ENCODE measurements at places on chromosomes 1 and 21. TPM values are rescaled to one million over a fixed set of nuclear protein-coding genes. Genes with fewer than 3 reads are reported as not detected.

DNA sequence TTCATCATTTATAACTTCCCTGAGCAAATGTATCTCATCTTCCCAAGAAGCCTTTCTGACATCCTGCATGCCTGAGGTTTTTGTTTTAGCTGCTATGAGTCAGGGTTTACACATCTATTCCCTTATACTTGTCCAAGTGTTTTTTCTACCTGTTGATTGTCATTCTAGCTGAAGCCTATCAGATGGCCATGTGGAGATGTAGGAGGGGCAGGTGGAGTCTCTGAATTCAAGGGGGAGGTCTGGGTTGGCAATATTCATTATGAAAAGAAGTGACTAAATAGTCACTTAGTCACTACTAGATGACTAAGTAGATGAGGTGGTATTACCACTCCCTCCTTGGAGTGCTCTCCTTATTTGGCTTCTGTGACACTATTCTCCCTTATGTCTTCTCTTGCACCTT, 52.4 kb downstream of the XCL1 start:
- peaks cover 13% of the 10 kb centered on the region for H3K27me3 ChIP-seq
- no peak for DNase-seq
- H3K4me1 ChIP-seq = no peaks in the 10 kb centered on the region

GRCh38 chr1:208159555-208160258, 84.5 kb downstream of the PLXNA2 start:
- H3K36me3 ChIP-seq = no peaks in the 10 kb centered on the region
- H3K27me3 ChIP-seq = no peaks in the 10 kb centered on the region
- no peaks in the 10 kb centered on the region for H3K4me1 ChIP-seq
- H3K27ac ChIP-seq = peak overlapping the region; percentile 14
- no peak for DNase-seq

DNA sequence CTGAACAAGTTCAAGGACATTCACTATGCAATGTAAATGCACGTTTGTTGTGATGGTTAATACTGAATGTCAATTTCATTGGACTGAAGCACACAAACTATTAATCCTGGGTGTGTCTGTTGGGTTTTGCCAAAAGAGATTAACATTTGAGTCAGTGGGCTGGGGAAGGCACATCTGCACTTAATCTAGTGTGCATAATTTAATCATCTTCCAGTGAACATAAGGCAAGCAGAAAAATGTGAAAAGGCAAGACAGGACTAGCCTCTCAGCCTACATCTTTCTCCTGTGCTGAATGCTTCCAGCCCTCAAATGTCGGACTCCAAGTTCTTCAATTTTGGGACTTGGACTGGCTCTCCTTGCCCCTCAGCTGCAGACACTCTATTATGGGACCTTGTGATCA, 40.1 kb downstream of the PRPF38A start:
- H3K27ac ChIP-seq = no peak overlapping the region
- peaks cover 3% of the 10 kb centered on the region for H3K36me3 ChIP-seq
- no peak overlapping the region for H3K4me3 ChIP-seq
- no peaks in the 10 kb centered on the region for H3K4me1 ChIP-seq

GRCh38 chr21:42257091-42257765, 38.3 kb downstream of the ABCG1 start:
- no peak overlapping the region for H3K27ac ChIP-seq
- peaks cover 6% of the 10 kb centered on the region for H3K36me3 ChIP-seq
- H3K27me3 ChIP-seq = no peaks in the 10 kb centered on the region
- peaks cover 35% of the 10 kb centered on the region for H3K4me1 ChIP-seq
- H3K4me3 ChIP-seq = no peak overlapping the region
- DNase-seq = no peak

DNA sequence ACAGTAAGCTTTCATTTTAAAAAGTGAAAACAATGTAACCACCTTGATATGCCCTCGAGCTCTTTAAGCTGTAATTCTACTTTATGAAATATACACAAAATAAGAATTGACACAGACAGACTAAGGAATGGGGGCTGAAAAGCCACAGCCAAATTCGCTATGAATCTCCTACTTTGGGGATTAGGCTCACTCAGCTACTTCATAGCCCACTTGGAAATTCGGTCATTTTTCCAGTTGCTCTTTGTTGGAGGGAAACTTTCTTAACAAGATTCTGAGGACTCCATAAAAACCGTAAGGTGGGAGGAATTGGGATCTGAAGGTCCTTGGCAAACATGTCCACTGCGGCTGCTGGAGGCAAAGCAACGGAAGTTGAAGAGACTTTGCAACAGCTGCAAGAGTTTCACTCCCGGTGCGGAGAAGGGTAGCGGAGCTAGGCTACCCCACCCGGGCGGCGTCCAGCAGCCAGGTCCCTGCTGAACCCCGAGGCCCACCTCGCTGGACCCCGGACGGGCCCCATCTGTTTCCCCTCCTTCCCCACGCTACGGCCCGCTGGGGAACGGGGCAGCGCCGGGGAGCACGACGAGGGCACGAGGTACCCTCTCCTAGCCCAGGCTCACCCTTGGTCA, 634 bp downstream of the MYCBP start:
- DNase-seq = no peak
- H3K27me3 ChIP-seq = no peaks in the 10 kb centered on the region
- H3K4me3 ChIP-seq = peak overlapping the region; percentile 85
- peaks cover 12% of the 10 kb centered on the region for H3K36me3 ChIP-seq
- H3K4me1 ChIP-seq = peaks cover 38% of the 10 kb centered on the region

DNA sequence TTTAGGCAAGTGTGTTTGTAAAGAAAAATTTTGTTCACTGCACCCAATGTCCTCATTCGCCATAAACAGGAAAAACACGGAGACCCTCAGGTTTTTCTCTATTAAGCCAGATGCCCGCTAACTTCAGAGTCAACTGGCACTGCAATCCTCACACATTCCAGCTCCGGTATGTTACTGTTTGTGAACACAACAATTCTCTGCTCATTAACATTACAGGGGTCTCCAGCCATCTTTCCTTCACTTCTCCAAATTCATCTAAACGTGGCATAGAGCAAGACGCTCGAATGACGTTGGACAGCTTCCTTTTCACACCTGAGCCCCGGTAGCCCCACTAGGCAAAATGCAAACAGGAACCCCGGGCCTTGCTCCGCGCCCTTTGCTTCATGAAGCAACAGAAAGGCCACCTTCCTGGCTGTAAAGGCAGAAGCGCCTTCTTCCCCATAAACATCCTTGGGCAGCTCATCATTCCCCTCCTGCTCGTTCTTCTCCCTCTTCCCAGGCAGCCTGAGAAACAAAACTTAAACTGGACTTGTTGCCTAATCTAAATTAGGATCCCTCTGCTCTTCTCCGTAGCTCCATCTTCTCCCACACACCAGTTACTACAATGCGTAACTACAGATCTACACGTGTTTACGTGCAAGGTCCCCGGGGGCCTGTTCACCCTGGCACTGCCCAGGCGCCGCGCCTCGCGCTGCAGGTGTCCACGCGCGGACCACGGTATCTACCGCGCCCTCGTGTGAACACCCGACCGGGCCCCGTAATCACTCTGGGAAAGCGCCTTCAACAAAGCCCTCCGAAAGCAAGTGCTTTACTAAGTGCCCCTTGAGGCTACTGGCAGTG, 1.2 kb downstream of the LBR start:
- no peaks in the 10 kb centered on the region for H3K27me3 ChIP-seq
- DNase-seq = peak; percentile 91
- no peaks in the 10 kb centered on the region for H3K36me3 ChIP-seq
- peak overlapping the region; percentile 87 for H3K4me3 ChIP-seq

DNA sequence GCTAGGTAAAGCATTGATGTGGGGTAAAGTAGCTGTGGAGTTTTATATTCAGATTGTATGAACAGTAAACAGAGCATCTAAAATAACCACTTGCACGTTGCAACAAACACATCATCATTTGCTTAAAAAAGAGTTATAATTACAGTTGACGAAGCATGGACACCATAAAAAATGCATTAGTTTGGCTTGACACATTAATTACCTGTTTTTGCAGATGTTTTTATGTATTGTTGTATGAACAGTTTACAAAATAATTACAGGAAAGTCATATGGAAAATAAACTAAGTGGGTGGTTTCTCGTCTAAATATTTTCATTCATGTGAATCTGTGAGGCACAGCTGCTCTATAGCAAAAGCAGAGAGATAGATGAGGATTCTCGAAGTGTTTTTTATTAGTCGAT, 108.3 kb downstream of the RPS6KC1 start:
- no peak for DNase-seq
- H3K27ac ChIP-seq = no peak overlapping the region
- H3K36me3 ChIP-seq = no peaks in the 10 kb centered on the region
- H3K27me3 ChIP-seq = no peaks in the 10 kb centered on the region
- no peak overlapping the region for H3K4me3 ChIP-seq

Gene AMY2A
- 6.9 TPM for total RNA-seq

Gene NBPF11
- total RNA-seq = 19.6 TPM

Gene ZNF695
- not detected for total RNA-seq

Gene UBASH3A
- 16.3 TPM for total RNA-seq

Gene ARHGAP29
- total RNA-seq = 124 TPM
